Ecto neural progenitor cell (in vitro differentiated cells): ENCODE measurements at places on chromosomes 5 and 9.
A peak's percentile ranks its signal among the peaks of the same experiment; 100 is the strongest.

DNA sequence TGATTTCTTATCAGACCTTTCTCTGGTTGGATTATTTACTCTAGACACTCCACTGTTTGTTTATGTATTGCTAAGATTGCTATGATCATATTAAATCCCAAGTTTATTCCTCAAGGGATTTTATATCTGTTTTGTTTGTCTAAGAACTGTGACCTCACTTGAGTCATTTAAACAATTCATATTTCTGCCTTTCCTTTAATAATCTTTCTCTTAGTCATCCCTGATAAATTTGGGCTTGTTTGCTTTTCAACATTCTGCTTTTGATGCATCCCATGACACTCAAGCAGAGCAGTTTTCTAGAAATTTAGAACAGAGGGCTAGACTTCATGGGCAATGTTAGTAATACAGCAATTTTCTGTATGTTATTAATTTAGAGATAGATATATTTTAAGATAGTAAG, 231.6 kb upstream of the TNC start:
- DNase-seq = no peak

DNA sequence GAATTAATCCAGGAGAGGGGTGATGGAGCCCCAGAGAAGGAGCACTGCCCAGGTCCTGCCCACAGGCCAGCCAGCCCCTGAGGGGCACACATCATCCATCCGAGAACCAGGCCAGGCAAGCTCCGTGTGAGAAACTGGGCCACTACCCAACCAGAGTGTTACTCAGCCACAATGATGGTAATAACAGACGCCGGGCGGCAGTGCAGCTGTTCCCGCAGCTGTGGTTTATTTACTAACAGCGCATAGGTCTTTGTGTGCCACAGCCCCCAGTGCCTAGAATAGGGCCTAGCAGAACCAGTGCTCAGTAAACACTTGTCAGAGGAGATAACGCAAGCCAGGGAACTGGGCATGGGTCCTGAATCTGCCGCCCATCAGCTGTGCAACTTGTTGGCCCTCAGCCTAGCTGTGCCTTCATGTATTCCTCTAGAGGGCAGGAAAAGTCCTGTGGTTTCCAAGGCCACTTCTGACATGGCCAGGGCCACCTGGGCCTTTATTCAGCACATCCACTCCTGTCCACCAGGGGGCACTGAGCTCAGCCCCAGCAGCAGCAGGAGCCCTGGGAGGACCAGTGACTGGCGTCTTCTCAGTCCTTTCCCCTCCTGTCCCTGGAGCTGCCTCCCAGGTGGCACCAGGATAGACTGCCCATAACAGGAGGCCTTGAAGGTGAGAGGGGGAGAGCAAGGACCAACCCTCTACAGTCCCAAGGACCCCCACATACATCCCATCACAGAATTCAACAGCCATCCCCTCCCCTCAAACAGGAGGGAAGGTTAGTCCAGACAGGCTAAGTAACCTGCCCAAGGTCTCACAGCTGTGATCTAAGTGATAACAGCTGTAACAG, 2.1 kb downstream of the MXD3 start:
- peak; percentile 82 for DNase-seq

DNA sequence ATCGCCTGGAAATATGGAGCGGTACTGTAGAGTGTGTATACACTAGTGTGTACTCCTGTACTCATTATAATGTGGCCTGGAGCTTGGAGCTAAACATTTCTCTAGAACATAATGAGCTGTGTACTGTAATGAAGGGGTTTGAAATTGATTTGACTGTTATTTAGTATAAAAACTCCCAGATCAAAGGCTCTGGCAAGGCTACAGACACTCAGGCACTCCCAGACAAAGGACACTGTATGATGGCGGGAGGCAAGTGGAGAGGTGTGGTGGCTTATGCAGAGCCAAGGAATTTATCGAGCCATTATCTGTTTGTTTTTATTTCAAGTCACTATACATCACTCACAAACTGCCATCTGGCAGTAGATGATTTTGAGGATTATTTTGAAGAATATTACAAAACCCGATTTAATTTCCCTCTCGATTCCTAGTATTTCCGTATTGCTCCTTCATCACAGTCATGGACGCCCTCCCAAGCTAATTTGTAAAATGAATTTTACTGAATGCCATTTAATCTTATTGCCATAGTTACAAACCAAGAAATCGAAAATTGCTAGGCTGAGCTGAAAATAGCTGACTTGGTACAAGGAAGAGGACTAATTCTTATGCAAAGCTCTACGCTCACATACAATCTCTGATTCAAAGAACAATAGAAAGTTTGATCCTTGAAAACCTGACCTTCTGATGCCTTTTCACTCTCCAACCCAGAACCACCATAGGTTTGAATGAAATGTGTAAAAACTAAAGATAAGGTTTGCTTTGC, 240.2 kb upstream of the SEMA6A start:
- DNase-seq = no peak

GRCh38 chr5:50759526-50760270, 93.3 kb downstream of the PARP8 start:
- DNase-seq = no peak

DNA sequence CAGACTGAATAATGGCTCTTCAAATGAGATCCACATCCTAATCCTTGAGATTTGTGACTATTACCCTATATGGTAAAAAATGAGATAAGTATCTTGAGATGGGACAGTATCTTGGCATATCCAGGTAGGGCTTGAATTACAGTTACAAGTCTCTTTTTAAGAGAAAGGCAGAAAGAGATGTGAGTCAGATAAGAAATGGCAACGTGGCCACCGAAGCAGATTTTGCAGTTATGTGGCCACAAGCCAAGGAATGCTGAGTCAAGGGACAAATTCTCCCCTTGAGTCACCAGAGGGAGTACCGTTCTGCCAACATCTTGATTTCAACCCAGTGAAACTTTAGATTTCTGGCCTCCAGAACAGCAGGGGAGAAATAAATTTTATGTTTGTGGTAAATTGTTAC, 1983.0 kb upstream of the C9orf72 start:
- DNase-seq = no peak

DNA sequence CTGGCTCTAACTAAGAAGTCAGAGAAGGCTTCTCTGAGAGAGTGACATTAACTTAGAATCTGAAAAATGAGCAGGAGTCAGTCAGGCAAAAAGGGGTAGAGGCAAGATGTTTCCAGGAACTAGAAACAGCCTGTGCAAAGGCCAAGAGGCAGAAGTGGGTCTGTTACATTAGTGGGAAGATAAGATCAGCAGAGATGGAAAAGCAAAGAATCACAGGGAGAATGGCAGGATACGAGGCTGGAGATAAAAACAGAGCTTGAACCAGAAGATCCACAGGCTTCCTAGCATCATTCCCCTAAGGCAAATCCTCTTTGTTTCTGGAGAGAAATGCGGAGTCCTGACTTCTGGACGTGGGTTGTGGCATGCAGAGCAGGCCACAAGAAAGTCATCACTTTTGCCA, 27.4 kb downstream of the ASTN2 start:
- DNase-seq = no peak
